Left renal pelvis (tissue), 4 donors: ENCODE measurements at places on chromosomes 5 and 9.

DNA sequence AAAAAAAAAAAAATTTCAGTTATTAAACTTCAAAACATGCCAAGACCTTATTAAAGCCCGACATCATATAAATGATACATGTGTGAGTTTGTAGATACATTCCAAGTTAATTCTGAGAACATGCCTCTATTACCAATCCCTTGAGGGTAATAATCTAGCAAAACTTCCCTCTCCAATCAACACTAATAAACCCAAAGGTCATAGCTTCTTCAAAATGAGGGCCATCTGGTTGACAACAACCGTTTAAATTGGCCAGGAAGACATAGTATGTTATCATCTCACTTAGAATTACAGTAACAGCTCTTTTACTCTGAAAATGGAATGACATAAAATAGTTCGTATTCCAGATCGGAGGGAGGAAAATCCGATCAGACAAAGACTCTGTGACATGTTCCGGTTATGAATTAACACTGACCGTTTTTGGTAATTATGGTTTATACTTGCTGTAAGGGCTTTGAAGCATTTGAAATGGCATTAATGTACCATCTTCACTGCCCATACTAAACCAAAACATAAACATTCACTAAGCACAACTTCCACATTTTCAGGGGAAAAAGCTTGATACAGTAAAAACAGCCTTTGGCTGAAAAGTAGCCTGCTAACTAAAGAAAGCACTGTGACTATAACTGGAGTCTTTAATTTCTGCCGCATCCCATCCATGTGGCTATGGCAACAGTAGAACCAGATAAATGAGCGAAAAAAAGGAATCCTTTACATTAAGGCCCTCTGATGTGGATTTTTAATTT is 50.3 kb downstream of the ANKH start:
- DNase-seq, result no peak

- no peak for DNase-seq
Observed at GRCh38 chr9:6641561-6641960, 4.0 kb downstream of the GLDC start.

GRCh38 chr9:79300068-79300467 is 271.7 kb upstream of the TLE4 start:
- DNase-seq, result no peak

DNA sequence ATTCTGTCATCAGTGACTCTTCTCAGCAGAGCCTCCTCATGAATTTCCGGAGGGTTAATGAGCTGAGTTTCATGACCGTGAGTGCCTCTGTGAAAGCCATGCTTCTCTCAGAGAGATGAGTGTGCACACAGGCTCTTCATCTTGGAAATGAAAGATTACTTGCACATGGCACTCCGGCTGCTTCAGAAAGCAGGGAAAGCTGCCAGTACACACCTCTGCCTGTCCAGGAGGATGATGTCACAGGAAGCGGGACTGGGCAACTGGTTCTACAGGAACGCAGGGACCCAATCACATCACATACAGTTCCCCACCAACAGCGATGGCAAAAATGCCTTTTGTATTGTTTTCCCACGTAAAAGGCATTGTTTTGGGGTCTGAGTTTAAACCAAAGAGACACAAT is 286.0 kb upstream of the DAP start:
- DNase-seq, result no peak

DNA sequence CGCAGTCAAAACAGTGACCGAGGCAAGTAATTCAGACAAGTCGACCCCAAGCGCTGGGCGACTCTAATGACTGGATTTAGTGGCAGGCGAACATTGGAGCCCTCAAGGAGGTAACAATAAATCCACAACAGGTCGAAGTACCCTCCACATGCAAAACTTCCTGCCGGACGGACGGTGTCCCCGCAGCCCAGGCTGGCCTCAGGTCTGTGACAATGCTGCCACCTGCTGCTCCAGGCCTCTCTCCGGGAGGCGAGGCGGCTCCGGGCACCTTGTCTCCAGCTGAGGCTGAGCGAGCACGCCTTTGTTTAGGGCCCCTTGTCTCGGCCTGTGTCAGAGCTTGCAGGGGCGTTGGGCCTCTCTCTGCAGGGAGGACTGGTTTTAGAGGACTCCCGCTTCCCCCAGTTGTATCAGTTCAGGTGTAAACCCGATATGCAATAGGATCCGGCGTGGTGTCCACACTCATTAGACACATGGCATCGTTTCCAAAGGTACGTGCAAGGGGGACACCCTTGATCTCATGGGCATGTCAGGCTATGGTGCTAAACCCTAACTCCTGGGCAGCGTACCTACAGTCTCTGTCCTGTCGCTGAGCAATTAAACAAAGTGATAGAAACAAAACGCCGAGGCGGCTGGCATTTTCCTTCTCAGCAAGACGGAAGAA is 628.0 kb upstream of the ADAMTS16 start:
- DNase-seq, result peak; percentile 44

GRCh38 chr5:111075520-111075919 is 4.0 kb downstream of the TSLP start:
- no peak for DNase-seq

GRCh38 chr9:79809931-79810330 is 238.2 kb downstream of the TLE4 start:
- DNase-seq, result no peak

- DNase-seq, result no peak
Observed at GRCh38 chr5:15510831-15511230, 10.9 kb downstream of the FBXL7 start.

DNA sequence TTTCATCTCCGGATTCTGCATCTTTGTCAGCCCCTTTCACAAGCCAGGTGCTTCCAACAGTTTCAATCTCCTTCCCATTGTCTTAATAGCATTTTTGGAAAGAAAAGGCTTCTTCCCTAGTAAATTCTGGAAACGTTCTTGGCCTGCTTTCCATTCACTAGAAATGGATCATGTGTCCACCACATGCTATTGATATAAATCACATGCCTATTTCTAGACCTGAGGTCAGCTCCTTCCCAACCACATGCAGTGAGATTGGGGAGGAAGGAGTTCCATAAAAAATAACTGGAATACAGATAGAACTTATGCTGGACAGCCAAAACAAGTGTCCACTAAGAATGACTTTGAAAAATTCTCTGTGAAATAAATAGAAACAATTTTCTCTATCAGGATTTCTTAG is 181.6 kb upstream of the TMEM161B start:
- DNase-seq, result no peak

- no peak for DNase-seq
Observed at GRCh38 chr5:125370461-125371205, 624.2 kb upstream of the ZNF608 start.

- DNase-seq, result no peak
Observed at GRCh38 chr5:2895876-2896275, 144.4 kb upstream of the IRX2 start.

GRCh38 chr9:118529210-118529609 is 825.0 kb downstream of the TLR4 start:
- no peak for DNase-seq

- DNase-seq, result no peak
Observed at GRCh38 chr9:110356639-110357395, 19.2 kb upstream of the TXNDC8 start.

DNA sequence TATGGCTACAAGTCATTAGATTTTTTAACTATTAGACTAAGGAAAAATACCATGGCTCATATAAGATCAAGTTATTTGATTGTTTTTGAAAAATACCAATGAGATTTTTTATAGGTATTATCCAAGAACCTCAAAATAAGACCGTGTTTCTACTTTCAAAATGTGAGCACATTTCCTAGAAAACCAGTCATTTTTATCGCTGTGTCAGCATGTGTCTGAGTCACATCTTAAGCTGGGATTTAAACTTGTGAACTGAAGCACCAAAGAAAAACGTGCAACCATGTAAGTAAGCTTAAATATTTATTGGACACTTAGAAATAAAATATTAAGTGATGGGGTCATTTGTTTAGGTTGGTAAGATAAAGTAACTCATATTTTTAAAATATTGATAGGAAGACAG is 1676.0 kb upstream of the NUDT12 start:
- DNase-seq, result no peak

DNA sequence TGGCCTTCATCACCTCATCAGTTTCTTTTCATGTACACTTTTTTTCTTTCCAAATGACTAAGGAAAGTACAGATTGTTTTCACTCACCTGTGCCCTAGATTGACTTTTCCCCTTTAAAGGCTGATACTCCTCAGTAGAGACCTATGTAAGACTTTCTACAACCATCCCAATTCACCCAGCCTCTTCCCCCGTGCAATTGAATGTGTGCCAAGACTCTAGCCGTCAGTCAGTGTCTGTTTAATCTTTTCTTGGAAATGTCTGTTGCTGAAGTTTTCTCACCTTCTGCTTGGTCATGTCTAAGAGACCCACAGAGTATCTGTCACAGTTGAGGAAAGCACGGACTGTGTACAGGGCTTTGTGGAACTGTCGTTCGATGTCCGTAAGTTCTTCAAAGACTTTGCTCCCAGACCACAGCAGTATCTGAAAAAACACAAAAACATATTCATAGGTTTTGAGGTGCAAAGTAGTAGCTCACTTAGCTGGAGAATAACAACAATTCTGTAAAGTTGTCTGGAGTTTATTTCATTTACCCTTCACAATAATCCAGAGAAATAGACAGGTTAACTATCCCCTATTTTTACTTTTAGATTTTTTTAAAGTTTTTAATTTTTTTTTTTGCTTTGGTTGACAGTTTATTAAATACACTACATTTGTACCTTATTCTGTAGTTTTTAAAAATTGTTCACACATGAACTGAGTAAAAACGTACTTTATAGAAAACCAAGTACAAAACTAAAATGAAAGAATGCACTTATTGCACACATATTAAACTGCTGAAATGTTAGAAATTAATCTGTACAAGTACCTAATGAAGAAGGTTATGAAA is 13.6 kb downstream of the PDE6A start:
- no peak for DNase-seq

DNA sequence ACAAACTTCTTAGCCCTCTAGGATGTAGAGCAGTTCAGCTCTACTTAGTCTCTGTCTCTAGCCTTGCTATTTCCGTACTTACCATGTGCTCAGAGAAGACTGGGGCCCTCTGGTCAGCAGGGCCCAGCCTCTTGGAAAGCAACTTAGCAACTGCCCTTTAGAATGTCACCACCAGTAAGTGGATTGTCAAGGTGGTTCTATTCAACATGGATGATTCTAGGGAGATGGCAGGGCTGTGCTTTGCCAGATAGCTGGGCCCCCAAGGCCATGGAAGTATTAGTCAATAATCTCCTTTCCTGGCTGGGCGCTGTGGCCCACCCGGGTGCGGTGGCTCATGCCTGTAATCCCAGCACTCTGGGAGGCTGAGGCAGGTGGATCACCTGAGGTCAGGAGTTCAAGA is 177.6 kb upstream of the MVB12B start:
- no peak for DNase-seq

- no peak for DNase-seq
Observed at GRCh38 chr9:950139-950538, 26.3 kb upstream of the DMRT3 start.

GRCh38 chr9:115373000-115373709 is 255.2 kb upstream of the TNC start:
- DNase-seq, result no peak

GRCh38 chr5:5524327-5524726 is 101.8 kb downstream of the ICE1 start:
- DNase-seq, result no peak

- no peak for DNase-seq
Observed at GRCh38 chr5:54438620-54439389, 16.7 kb upstream of the HSPB3 start.

DNA sequence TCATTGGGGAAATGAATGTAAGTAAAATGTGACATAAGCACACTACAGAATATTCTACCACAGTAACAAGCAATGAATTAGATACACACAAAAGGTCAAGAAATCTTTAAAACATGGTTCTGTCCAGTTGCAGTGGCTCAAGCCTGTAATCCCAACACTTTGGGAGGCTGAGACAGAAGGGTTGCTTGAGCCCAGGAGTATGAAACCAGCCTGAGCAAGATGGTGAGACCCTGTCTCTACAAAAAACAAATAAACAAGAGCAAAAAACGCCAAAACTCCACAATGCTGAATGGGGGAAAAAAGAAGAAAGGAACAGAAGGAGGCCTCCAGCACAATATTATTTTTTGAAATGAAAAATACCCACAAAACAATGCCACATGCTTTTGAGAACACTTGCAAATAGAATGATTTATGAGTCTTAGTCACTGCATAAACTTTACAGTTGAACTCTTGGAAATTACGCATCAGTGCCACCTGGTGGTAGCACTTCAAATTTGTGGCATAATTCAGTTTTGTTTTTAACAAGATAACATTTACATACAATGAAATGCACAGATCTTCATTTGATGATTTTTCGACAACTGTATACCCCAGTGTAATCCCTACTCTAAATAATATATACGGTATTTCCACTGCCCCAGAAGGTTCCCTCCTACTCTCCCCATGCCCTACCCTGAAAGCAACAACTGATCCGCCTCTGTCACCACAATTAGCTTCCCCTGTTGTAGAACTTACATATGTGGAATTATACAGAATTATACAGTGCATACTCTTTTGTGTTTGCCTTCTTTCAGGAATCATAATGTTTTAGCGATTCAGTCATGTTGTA is 14.4 kb upstream of the SPINK4 start:
- peak; percentile 63 for DNase-seq

DNA sequence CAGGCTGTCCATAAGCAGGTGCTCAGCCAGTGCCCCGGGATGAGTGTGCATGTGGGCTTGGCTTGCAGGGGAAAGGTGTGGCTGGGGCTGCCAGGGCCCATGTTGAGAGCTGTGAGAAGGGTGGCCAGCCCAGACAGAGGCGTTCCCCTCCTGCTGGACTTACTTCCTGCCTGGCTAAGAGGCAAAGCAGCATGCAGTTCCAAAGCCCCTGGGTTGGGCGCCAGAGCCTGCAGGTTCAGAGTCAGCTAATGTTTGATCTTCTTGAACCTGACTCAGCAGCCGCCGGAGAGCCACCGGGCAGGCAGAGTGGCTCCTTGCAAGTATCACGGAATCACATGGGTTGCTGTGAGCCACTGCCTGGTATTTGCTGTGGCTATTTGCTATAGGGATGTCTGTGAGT is 168.4 kb upstream of the MAP1B start:
- DNase-seq, result no peak

DNA sequence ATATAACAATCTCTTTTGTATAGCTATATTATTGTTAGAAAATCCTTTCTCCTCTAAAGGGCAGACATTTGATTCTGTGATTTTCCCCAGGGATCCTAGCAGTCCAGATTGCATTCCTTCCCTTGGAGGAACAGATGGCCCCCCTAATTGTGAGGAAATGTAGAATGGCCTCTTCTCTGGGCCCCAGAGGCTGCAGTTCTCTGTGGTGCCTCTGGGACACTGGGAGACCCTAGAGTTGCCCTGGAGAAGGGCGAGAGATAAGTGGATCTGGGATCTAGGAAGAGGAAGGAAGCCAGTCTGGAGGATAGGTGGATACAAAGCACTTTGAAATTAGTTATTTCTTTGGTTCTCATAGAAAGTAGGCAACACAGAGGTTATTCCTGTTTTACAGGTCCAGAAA is 1.9 kb upstream of the HINT2 start:
- no peak for DNase-seq
